ENCODE measurements at places on chromosomes 4 and X.
A peak's percentile ranks its signal among the peaks of the same experiment; 100 is the strongest.

- DNase-seq, result no peak
Observed at GRCh38 chr4:107603430-107603829, 116.6 kb downstream of the PAPSS1 start.

DNA sequence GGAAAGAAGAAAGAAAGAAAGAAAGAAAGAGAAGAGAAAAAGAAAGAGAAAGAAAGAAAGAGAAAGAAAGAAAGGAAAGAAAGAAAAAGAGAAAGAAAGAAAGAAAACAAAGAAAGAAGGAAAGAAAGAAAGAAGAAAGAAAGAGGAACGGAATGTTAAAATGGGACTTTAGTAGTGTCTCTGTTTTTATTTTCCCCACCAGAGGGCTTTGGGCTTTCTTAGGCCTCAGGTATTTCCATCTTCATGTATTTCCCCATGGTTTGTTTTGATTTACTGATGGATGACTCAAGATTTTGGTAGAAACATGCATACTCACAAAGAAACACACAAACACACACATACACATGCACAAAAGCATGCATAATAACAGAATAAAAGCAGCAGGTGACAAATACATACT lies 181.2 kb downstream of the AFF2 start:
- no peak for DNase-seq

DNA sequence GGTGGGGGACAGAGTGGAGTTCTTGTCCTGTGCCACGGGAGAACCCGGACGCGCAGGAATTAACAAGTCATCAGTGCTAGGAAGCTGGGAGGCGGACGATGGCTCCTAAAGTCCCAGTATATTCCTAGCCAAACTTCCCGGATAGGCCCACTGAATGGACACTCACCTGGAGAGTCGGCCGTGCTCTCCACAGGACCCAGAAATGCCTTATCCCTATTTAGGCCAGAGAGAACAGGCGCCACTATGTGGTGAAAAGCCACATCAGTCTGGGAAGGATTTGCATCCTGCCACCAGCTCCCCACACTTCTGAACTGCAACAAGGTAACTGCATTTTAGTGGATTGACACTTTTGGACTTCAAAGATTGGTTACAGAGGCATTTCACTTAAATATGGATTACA lies 1.1 kb downstream of the CFAP299 start:
- DNase-seq, result no peak

DNA sequence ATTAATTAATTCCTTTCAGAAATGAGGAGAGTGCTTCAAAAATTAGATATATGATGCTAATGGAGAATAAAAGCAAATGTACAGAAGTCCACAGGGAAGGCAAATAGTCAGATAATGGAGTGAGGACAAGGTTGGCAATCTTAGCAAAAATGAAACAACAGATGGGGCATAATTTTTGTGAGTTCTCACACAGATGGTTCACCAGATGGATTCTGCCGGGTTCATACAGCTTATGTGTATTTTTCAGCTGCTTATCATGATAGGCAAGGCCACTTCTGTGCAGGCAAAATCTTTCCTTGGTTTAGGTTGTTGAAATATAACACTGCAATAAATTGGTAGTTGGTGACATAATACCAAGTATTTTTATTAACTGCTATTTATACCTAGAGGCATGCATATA lies 1539.0 kb upstream of the IGFBP7 start:
- no peak for DNase-seq

GRCh38 chr4:163165217-163166017 lies 1.3 kb downstream of the NAF1 start:
- DNase-seq, result no peak

DNA sequence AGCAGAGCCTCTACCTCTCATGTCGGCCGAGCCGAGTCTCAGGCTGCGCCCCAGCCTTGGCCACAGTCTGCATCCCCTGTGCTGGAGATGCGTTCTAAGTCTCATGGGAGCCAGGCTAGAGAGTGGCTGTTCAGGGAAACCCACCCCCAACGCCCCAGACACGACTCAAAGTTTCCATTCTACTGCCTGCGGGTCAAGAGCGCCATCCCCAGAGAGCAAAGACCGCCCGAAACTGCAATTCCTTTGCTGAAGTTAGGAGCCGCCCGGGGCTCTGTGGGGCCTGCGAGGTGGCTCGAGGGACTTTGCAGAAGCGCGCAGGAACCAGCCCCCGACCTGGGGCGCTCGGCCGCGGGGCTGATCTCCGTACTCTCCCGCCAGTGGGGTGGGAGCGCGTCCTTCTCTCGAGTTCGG lies 10.0 kb upstream of the ELF4 start:
- no peak for DNase-seq

- peak; percentile 20 for DNase-seq
Observed at GRCh38 chrX:136953867-136954787, 73.6 kb upstream of the RBMX start.

DNA sequence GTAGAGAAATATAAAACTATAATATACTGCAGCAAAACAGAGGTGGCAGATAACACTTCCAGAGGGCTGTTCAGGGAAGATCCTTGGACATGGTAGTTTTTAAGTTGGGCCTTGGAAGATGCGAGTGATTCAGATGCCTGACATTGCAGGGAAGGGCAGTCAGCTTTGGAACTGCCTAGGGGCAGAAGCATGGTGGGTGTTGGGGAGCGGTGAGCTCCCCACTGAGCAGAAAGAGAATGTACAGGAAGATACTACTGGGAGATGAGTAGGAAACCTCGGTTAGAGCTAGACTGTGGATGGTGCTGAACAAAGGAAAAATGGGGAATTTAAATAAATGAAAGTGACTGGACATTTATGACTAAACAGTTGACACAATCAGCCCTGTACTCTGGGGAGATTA lies 24.9 kb upstream of the SEC24B start:
- no peak for DNase-seq

GRCh38 chr4:152613841-152614721 lies 65.7 kb downstream of the TMEM154 start:
- DNase-seq, result no peak

GRCh38 chr4:125200556-125200955 lies 114.2 kb upstream of the FAT4 start:
- no peak for DNase-seq

DNA sequence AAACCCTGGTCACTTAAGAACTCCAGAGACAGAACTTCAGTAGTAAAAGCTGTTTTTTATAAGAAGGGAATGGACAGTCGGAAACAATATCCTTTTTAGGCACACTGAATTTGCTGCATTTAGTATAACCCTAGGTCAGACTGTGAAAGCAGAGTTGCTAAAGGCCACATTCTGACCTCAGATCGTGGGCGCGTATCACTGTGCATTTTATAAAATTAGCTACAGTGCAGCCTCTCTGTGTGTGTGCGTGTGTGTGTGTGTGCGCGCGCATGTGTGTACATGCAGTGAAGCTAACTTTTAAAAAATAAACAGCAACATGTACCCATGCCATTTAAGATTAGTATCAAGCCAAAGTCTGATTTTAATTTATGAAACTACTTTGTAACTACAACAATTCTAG lies 8.0 kb downstream of the ZNF827 start:
- DNase-seq, result no peak

- DNase-seq, result no peak
Observed at GRCh38 chrX:132470831-132471230, 18.0 kb downstream of the MBNL3 start.

DNA sequence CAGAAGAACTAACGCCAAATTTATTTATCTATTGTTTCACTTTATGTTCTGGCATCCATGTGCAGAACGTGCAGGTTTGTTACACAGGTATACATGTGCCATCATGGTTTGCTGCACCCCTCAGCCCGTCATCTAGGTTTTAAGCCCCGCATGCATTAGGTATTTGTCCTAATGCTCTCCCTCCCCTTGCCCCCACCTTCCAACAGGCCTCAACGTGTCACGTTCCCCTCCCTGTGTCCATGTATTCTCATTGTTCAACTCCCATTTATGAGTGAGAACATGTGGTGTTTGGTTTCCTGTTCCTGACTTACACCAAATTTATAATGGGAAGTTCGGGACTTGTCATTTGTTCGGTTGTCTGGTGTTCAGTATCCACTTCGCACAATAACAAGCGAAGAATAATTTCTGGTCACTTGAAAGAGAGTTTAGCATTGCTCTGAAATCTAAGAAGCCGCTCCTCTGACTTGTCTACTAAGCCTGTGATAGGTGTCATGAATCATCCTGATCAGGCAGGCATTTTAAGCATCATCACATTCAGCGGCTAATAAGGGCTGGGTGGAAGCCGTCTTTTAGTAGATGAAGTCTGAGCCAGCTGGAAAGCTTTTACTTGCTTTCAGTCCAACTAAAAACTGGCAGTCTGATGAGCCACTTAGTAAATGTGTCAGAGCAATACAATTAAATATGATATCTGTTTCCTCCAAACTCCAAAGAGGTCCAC lies 1065.7 kb upstream of the PABPC4L start:
- no peak for DNase-seq

- no peak for DNase-seq
Observed at GRCh38 chr4:174590336-174590735, 68.0 kb upstream of the HPGD start.

- DNase-seq, result no peak
Observed at GRCh38 chr4:80362578-80363181, 27.1 kb downstream of the CFAP299 start.

- no peak for DNase-seq
Observed at GRCh38 chrX:9374555-9374954, 90.3 kb upstream of the TBL1X start.

- DNase-seq, result no peak
Observed at GRCh38 chrX:102063445-102064074, 61.9 kb upstream of the TCEAL2 start.

- no peak for DNase-seq
Observed at GRCh38 chr4:187276736-187277408, 553.2 kb upstream of the FAT1 start.
